Uterine smooth muscle cell (primary cell): ENCODE measurements at places on chromosomes 1 and 21. TPM values are rescaled to one million over a fixed set of nuclear protein-coding genes. Genes with fewer than 3 reads are reported as not detected.

Gene KIAA1614
- 6.3 and 6.5 TPM in 2 replicates for total RNA-seq

Gene FCRL5
- not detected in 2 replicates for total RNA-seq

Gene HUNK
- under 0.01 and 0.12 TPM in 2 replicates for total RNA-seq

Gene ZNF692
- total RNA-seq, result 24.9 and 35.0 TPM in 2 replicates

Gene DPT
- not detected in 2 replicates for total RNA-seq

Gene SERTAD4
- 0.33 and 1.4 TPM in 2 replicates for total RNA-seq

Gene NECTIN4
- total RNA-seq, result 0.11 and 0.25 TPM in 2 replicates

Gene CYP4A22
- total RNA-seq, result not detected in 2 replicates

Gene GSTM5
- 1.00 and 1.5 TPM in 2 replicates for total RNA-seq

Gene MATN1
- total RNA-seq, result not detected in 2 replicates

Gene FYB2
- total RNA-seq, result not detected in 2 replicates

Gene NHLH2
- not detected in 2 replicates for total RNA-seq

Gene RHBDL2
- total RNA-seq, result 0.25 and 0.77 TPM in 2 replicates

Gene TIE1
- total RNA-seq, result 67.9 and 127 TPM in 2 replicates

Gene LRRIQ3
- 0.12 and 0.77 TPM in 2 replicates for total RNA-seq
